Foreskin melanocyte (primary cell): ENCODE measurements at places on chromosomes 12 and 14.

DNA sequence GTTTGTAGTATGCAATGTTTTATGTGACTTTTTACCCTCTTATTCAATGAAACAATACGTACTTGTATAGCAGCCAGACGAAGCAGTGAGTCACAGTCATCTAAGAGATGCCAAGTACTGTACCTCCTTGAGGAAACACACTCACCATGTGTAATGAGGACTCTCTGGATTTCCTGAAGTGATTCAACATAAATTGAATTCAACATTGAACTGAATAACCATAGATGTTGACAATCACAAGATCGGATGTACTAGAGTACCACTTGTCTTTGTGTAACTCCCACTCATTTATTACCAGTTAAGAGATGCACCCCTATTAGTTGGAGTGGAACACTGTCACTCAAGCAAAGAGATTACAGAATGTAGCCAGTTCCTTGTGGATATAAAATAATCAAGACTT, 175.2 kb upstream of the HMGA2 start:
- peak; percentile 99 for DNase-seq

DNA sequence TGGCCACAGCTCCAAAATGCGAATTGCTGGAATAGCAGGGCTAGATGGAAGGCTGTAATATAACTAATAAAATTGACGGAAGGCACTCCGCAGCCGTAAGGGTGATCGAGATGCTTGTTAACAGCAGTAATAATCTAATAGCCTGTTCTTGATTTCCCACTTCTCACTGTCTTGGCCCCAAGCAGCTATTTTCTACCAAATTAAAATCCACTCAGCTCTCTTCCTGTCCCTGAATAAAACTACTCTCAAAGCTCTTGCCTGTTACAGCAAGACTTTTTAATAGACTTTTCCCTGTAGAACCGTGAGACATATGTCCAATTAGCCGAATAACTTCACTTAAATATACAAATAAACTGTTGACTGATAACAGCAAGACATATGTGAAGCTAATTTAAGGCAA, 38.0 kb downstream of the ADCK1 start:
- no peak for DNase-seq

- DNase-seq = no peak
Observed at GRCh38 chr14:100536721-100537445, 50.3 kb downstream of the BEGAIN start.

DNA sequence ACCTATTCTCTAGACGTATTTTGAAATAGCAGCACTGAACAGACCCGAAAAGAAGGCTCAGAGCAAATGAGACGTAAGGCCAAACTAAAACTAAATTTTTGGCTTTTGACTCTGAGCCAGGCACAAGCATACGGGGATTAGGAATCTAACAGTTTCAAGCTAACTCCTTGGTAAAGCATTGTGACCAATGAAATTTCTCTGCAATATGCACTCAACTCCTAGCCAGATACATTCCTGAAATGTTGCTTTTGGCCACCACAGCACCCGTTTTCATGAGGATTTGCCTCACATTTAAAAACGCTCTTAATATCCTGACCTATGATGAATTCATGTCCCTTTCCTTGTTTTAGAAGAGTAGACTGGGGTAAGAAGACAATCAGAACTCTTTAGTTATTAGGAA, 53.1 kb upstream of the NPFF start:
- DNase-seq = no peak

DNA sequence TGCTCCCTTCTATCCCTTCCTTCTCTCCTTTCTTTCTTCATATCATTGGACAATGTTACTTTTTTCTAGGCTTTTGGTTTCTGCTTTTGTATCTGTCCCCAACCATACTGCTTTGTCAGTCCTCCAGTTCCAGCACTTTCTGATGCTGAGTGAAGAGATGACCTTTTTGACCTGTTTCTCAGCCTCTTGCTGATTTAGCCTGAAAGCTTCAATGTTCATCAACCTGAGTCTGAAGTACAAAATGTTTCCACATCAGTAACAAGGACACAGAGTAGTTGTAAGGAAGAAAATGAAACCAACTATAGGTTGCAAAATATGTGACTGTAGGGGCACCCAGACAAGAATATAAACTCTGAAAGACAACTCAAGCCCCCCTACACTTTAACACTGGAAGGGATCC, 25.2 kb upstream of the AKAP6 start:
- no peak for DNase-seq

DNA sequence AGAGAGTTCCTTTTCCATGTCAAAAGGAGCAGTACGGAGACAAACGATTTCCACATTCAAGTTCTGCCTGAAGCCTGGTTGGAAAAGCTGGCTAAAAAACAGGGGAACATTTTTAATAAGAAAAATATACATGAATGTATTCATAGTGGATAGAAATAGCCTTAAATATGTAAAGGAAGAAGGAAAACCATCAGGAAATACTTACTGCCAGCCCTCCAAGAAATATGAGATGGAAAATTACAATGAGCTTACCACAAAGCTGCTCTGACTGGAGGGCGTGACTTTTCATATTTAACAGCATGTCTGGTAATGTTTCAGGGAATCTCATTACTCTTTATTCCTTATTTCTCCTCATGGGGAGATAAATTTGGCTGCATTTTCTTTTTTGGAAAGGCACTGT, 75.9 kb upstream of the ZDHHC17 start:
- no peak for DNase-seq

- DNase-seq = no peak
Observed at GRCh38 chr12:113145720-113146551, 3.6 kb upstream of the CFAP73 start.

- no peak for DNase-seq
Observed at GRCh38 chr14:53441789-53442188, 288.7 kb upstream of the DDHD1 start.

DNA sequence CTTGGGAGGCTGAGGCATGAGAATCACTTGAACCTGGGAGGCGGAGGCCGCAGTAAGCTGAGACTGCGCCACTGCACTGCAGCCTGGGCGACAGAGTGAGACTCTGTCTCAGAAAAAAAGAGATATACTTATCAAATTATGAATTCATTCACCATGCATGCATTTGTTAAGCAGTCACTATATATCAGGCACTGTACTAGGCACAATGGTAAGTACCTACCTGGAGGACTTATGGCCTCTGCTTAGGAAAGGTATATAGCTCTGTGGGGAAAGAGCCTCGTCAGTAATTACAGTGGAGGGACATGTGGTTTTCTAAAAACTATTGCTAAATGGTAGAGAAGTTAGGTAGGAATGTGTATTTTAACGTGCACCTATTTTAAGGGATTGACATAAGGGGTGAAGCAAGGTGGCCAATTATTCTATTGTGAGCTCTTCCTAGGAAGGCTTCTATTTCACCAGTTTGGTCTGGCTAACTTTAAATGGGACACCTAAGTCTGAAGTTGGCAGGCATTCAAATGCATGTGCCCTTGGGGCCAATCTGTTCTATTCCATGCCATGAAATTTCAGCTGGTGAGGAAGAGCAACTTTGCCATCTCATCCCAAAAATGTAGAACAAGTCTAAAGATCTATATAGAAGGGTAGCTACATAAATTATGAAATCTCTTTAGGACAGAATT, 15.0 kb downstream of the TCP11L2 start:
- DNase-seq = no peak

GRCh38 chr12:111775205-111776193, 8.8 kb downstream of the ALDH2 start:
- no peak for DNase-seq
